ENCODE measurements at places on chromosomes 7 and 10. TPM values are rescaled to one million over a fixed set of nuclear protein-coding genes. Genes with fewer than 3 reads are reported as not detected.

GRCh38 chr10:32171204-32171603, 115.0 kb upstream of the KIF5B start:
- no peak for DNase-seq

DNA sequence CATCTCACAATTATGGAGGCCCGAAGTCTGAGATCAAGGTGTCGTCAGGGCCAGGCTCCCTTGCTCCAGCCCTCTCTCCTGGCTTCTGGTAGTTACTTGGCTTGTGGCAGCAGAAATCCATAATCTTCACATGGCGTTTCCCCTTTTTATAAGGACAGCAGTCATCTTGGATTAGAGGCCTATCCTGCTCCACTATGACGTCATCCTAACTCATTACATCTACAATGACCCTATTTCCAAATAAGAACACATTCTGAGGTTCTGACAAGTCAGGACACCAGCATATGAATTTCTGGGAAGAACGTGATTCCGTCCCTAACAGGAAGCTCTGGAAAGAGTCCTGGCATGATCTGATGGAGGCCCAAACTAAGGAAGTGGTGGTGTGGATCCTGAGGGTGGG, 35.8 kb downstream of the NEUROG3 start:
- DNase-seq = no peak

DNA sequence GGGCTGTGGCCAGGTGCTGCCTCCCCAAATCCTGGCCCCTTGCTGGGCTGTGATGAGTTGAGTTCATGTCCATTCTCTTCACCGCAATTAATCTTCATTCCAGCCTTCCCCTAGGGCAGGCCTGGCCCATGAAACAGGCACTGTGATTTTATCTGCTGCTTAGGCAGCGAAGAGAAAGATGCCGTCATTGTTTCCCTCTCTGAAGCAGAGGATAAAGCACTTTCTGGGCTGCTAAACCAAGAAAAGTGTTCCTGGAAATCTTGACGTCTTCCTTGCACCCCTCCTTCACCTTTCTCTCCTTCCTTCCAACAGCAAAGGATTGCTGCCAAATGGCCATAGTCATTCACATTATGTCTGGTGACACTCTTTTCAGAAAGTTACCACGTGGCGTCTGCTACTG, 265.9 kb downstream of the ZEB1 start:
- DNase-seq = no peak

OR2A5 gene
- not detected for total RNA-seq

MMS19 gene
- 153 TPM for total RNA-seq

EGFR gene
- total RNA-seq = 5.9 TPM

Data from WTC11 (cell line).